Natural killer cell treated with Interleukin-12 subunit alpha and Interleukin-12 subunit beta and Interleukin-15 and Interleukin-18, amount 100 ng/mL, for 72 hours (primary cell): ENCODE measurements at places on chromosomes 1 and 21.

DNA sequence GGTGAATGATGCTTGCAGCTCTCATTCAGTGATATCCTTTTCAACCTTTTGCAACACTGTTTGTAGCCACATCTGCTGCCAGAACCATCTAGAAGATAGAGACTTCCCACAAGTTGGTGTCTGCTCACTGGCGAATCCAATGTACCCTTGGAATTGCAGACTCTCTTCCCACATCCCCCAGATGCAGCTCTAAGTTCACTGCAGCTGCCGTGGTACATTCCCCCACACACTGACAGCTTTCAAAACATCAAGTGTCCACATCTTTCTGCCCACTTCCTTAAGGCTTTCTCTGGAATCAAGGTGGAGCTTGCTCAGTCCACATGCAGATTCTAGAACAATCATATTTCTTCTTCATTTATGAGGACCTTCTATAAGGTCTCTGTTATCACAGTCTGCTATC is 99.2 kb downstream of the PLPPR4 start:
- H3K4me1 ChIP-seq: no peaks in the 10 kb centered on the region
- H3K4me3 ChIP-seq: no peak overlapping the region
- no peak for DNase-seq
- H3K27ac ChIP-seq: no peak overlapping the region
- H3K36me3 ChIP-seq: no peaks in the 10 kb centered on the region
- H3K27me3 ChIP-seq: no peaks in the 10 kb centered on the region

DNA sequence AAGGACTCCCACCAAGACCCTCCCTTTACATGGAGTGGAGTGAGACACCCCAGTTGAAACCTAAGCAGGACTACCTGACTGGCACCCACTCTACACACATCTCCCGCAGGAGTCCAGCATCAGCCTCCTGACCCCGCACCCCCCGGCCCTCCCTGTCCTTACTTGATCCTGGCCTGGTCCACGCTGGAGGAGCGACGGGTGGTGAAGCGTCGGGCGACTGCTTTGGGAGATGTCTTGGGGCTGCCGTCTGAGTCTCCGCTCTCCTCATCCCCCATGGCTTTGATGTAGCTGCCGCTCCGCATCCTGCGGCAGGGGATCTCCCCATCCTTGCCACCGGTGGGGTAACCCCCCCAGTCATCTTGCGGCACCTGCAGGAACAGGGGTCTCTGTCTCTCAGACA is 29.5 kb downstream of the DLGAP3 start:
- DNase-seq: no peak
- no peaks in the 10 kb centered on the region for H3K4me1 ChIP-seq
- no peaks in the 10 kb centered on the region for H3K36me3 ChIP-seq
- H3K27me3 ChIP-seq: peaks cover 24% of the 10 kb centered on the region
- H3K27ac ChIP-seq: no peak overlapping the region

DNA sequence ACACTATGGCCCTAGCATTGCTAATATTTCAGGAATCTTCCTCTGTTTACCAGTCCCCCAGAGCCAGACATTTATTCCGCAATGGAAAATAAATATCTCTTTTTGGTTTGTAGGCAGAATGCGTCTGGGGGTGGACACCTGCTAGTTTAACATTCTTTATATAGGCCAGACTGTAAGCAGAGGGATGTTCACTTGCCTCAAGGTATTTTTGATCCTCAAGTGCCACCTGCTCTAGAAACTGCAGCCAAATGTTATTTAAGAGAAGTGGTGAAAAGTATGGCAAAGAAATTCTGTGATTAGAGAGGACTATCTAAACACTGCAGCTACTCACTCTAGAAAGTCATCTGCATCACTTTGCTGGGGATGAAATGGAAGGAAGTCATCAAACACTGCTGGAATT is 164.7 kb downstream of the NEGR1 start:
- H3K4me3 ChIP-seq: no peak overlapping the region
- H3K27me3 ChIP-seq: no peaks in the 10 kb centered on the region
- H3K36me3 ChIP-seq: no peaks in the 10 kb centered on the region
- H3K4me1 ChIP-seq: no peaks in the 10 kb centered on the region

DNA sequence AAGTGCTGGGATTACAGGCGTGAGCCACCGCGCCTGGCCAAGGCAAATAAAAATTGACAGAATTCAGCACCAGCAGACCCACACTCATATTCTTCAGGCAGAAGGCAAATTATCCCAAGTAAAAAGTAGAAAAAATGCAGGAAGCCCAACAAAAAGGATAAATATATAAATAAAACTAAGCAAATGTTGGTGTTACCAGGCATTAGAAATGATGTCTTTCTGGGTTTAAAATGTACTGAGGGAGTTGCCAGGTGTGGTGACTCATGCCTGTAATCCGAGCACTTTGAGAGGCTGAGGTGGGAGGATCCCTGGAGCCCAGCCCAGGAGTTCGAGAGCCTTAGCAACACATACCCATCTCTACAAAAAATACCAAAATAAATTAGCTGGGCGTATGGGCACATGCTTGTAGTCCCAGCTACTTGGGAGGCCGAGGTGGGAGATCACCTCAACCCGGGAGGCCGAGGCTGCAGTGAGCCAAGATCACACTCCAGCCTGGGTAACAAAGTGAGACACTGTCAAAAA is 6.3 kb downstream of the INTS11 start:
- H3K27me3 ChIP-seq: no peaks in the 10 kb centered on the region
- no peak overlapping the region for H3K4me3 ChIP-seq
- H3K27ac ChIP-seq: no peak overlapping the region
- H3K36me3 ChIP-seq: no peaks in the 10 kb centered on the region
- no peak for DNase-seq

DNA sequence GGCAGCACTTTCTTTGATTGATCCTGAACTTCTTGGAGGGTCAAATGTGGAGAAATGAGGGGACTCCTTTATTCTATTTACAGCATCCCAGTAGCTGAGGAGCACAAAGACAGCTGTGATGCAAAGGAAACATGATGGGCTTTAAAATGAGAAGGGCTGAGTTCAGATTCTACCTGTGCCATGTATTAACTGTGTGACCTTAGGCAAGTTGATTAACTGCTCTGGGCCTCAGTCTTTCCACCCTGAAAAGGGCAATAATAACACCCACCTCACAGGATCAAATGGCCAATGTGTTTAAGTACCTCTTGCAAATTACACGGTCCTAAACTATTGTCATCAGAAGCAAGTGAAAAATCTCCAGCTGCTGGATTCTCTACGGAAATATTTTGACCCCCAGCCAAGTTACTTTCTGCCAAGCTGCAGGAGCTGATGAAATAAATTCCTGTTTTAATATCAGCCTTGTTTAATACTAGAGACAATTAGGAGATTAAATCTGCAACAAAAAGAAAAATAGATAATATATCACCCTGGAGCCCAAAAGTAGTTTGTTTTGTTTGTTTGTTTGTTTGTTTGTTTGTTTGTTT is 15.7 kb downstream of the TMEM81 start:
- peaks cover 3% of the 10 kb centered on the region for H3K27me3 ChIP-seq
- no peaks in the 10 kb centered on the region for H3K36me3 ChIP-seq
- DNase-seq: no peak
- H3K4me1 ChIP-seq: no peaks in the 10 kb centered on the region
- H3K4me3 ChIP-seq: no peak overlapping the region

DNA sequence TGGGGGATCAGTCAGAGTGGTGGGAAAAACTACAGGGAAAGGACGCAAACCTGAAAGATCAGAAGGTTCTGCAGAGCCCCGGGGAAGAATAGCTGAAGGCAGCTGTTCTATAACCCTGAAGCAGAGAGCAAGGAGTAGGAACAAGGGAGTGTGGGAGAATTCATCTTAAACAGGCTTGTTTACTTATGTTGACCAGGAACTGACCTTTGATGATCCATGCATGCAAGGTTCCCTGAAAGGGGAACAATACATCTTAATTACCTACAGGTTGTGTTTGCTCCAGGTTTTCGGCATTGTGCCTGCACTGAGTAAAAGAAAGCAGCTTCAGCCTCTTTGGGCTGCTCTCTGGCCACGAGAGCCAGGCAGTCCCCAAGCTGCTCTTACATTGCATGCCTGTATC is 18.7 kb upstream of the FAM43B start:
- H3K4me3 ChIP-seq: no peak overlapping the region
- DNase-seq: no peak
- H3K36me3 ChIP-seq: no peaks in the 10 kb centered on the region
- no peak overlapping the region for H3K27ac ChIP-seq
- H3K4me1 ChIP-seq: no peaks in the 10 kb centered on the region

DNA sequence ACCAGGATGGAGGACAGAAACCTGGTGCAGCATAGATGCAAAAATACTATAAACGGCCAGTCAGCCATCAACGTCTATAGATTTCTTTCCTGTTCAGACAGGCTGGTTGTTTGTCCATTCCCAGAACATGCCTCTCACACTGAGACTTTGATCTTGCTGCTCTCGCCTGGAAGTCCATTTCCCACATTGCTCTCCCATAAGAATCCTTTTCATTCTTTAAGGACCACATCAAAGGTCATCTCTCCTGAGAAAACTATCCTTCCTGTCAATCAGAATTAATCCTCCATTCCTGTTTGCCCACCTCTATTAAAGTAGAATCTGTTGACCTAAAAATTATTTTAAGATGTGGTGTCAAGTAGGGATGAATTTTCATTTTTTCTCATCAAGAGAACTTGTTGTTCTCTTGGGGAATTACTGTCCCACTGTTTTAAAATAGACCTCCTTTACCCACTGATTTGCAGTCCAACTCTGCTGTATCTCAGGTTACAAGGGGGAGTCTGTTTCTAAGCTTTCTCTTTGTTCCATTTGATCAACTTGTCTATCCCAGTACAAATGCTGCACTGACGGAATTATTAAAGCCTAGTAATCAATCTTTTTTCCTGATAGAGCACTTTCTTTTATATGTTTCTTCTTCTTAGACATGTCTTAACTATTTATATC is 172.7 kb downstream of the PATJ start:
- H3K4me3 ChIP-seq: no peak overlapping the region
- H3K4me1 ChIP-seq: no peaks in the 10 kb centered on the region
- no peak for DNase-seq
- H3K27ac ChIP-seq: no peak overlapping the region
- H3K36me3 ChIP-seq: no peaks in the 10 kb centered on the region
